ENCODE measurements at places on chromosomes 6 and 20.

GRCh38 chr6:117227245-117227962 is 38.0 kb upstream of the VGLL2 start:
- no peak for DNase-seq

GRCh38 chr6:11495565-11496145 is 41.9 kb upstream of the TMEM170B start:
- no peak for DNase-seq

GRCh38 chr6:84346372-84346771 is 118.9 kb upstream of the CEP162 start:
- DNase-seq: no peak

- DNase-seq: no peak
These were observed 14.0 kb downstream of the MUCL3 start for GRCh38 chr6:30954631-30955366.

GRCh38 chr6:137156650-137157049 is 16.8 kb downstream of the IL22RA2 start:
- DNase-seq: no peak

GRCh38 chr6:165671222-165671768 is 8.3 kb upstream of the PDE10A start:
- no peak for DNase-seq

- no peak for DNase-seq
These were observed 202.9 kb downstream of the SYNDIG1 start for GRCh38 chr20:24672181-24672880.

DNA sequence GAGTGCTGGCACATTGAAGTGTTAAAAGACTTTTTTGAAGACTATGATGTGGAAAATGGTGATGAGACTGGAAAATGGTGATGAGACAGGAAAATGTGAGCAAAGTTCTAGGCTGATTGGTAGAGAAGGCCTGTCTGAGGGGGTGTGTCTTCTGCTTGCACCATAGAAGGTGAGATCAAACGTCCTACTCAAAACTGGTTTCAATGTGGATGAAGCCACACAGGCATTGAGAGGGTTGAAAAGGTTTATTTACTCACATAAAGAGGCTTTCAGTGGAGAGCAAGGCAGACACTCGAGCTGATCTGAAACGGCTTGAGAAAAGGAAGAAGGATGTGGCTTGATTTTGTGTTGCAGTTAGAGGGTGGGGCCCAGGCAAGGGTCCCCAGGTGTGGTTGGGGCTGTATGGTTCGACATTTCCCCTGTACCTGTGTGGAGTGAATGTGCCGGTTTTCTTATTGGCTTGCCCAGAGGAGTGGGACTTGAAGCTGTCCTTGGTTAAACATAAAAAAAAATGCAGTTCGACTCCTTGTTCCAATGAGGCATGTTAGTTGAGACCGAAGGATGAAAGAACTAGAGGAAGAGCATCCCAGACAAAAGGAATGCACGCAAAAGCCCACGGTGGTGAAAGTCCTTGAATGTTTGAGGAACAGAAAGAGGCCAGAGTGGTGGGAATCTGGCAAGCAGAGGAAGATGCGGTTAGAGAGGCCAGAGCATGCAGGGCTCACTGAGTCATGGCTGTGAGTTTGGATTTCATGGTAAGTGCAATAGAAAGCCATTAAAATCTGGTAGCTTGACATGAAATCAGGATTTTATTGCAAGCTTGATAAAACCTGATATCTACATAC is 172.3 kb downstream of the EPM2A start:
- DNase-seq: no peak

DNA sequence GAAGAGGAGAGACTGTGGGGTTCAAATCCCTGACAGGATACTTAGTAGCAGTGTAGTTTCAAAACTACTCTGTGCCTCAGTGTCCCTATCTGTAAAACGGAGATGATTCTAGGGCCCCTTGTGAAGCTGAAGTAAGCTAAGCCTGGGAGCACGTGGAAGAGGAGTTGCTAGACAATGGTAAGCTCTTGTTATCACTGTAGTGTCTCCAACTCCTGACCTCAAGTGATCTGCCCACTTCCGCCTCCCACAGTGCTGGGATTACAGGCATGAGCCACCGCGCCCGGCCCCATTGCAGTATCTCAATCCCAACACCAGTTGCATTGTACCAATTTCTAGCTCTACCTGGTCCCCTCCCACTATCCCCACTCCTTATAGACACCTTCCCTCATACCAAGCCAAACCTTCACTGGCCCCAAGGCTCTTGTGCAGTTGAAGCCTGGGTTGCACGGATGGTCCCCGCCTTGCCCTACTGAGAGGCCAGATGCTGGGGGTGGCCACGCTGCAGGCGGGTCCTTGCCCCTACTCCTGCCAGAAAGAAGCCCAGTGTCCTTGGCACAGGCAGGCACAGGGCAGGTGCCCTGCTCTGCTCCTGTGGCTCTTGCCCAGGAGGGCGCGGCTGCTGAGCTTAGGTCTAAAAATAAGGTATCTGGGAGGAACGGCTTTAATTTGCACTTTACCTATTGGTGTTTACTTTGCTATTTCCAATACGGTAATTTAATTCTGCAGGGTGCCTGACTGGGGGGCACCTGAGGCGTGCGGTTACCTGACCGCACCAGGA is 118.1 kb downstream of the VEGFA start:
- no peak for DNase-seq

GRCh38 chr6:164148788-164149187 is 734.3 kb downstream of the QKI start:
- DNase-seq: no peak

DNA sequence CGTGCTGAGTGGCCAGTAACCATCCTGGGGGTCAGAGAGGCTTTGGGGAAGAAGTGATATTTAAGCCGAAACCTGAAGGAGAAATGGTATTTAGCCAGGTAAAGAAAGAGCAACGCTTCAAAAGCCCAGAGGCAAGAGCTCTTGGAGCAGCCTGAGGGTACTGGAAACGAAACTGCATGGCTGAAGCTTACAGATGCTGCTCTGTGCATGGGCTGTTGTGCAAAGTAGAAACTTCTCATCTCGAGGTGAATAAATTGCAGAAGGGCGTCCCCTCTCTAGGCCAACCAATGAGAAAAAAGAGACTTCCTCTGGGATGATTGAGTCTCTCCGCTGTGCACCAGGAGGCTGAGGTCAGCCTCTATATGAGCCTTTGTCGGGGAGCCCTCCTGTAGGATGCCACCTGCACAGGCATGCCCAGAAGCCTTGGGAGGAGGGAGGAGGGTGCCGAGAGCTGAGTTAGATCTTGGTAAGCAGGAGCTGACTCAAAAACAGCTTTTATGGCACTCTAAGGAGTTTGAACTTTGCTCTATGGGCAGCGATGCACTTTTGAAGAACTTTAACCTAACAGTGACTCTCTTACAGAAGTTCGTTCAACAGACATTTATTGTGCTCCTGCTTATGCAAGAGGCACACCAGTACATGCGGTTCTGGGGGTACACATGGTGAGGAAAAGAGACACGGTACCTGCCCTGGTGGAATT is 61.6 kb upstream of the EDN1 start:
- no peak for DNase-seq

DNA sequence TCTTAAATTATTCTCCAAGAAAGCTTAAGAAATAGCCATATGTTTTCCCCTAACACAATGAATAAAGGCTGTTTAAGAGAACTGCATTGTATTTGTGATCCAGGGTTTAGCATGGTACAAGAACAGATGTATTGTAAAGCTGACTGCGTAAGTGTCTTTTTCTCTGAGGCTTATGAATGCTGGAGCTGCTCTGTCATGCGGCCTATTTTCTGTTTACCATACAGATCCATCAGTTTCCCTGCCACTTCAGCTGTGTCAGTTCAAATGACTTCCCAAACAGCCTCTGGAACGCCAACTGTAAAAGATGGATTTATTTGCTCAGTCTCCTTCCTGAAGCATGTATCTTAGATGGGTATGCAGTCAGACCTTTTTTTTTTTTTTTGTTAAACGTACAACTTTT is 419.3 kb upstream of the HS3ST5 start:
- DNase-seq: no peak

DNA sequence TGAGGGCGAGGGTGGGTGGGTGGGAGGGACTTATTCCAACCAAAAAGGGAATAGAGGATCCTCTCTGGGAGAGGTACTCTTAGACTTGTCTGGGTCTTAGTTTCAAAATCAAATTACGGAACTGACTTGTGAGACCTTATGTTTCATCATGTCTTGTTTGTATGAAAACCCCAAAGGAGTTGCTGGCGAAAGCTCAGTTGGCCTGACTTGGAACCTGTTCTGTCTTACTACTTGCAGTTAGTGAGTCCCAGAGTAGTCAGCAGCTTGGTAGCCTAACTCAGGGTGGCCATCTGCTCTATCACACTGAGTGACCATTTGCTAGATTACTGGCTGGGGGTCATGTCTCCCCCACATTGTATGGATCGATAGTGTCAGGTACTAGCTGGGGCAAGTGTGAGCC is 114.9 kb upstream of the MOCS1 start:
- no peak for DNase-seq

DNA sequence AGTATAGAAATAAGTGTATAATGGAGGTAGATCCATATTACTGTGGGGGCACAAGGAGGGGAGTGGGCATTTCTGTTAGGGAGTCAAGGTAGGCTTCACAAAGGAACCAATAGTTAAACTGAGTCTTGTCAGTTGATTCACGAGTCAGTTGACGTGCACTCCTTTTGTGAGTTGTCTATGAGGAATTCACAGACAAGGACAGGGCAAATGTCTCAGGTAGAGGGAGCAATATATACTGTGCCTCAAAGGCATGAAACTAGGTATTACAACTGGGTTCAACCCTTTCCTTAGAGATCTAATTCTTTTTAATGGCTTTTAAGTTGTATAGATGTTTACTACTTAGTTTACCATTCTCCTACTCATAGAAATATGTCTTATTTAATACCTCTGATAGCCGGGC is 11.0 kb downstream of the TMEM14C start:
- no peak for DNase-seq

DNA sequence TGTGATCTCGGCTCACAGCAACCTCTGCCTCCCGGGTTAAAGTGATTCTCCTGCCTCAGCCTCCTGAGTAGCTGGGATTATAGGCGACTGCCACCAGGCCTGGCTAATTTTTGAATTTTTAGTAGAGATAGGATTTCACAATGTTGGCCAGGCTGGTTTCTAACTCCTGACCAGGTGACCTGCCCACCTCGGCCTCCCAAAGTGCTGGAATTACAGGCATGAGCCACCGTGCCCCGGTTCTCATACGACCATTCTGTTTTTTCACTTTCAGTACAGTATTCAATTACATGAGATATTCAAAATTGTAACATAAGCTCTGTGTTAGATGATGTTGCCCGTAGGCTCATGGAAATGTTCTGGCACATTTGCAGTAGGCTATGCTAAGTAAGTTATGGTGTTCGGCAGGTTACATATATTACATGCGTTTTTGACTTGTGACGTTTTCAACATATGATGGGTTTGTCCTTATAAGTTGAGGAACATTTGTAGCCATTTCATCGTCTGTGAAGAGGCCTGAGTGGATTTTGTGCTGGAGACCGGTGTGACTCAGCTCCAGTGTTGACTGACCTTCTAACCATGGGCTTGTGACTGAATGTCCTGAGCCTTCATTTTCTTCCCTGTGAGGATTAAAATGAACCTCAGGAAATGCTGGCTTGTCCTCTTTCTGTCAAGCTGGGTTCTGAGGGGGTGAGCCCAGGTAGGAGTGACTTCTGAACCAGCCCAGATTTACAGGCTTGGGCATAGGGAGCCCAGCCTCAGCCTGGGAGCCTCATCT is 12.2 kb downstream of the PPARD start:
- no peak for DNase-seq

GRCh38 chr6:109300874-109301273 is 81.4 kb downstream of the CD164 start:
- DNase-seq: no peak

DNA sequence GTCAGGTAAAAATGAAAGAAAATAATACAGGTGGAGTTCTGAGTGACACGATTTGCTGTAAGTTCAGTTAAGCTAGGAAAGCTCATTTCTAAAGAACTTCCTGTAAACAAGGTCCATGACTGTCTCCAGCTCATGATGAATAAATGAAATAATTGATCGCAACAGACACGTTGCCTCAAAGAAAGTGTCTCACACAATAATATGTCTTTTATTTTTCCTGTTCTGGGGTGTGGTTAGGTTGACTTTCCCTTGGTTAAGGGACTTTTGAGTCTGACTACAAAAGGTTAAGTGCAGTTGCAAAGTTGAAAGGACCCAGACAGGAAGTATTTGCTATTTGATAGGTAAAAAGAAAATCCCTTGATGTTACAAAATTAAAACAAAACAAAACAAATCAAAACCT is 304.2 kb upstream of the PRDM1 start:
- DNase-seq: no peak

DNA sequence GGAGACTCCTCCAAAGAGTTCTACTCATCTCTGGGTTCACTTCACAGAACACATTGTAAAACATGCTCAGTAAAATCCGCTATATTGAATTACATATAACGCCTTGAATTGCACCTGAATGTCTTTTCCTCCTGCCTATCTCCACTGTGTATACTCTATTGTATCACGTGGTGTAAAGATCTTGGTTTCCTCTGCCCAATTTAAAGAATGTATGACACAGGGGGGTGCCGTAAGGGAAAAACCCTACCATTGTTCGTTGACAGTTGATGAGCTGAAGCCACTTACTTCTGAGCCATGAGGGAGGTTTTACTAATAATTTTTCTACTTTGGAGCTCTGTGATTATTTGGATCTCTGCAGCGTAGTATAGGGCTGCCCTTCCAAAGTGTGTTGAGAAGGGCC is 6.0 kb downstream of the ASF1A start:
- DNase-seq: no peak

GRCh38 chr6:154534531-154534930 is 24.0 kb upstream of the CNKSR3 start:
- no peak for DNase-seq

Data from cortex of kidney (tissue), 1 donor.